ENCODE measurements at places on chromosomes 6 and 20.

DNA sequence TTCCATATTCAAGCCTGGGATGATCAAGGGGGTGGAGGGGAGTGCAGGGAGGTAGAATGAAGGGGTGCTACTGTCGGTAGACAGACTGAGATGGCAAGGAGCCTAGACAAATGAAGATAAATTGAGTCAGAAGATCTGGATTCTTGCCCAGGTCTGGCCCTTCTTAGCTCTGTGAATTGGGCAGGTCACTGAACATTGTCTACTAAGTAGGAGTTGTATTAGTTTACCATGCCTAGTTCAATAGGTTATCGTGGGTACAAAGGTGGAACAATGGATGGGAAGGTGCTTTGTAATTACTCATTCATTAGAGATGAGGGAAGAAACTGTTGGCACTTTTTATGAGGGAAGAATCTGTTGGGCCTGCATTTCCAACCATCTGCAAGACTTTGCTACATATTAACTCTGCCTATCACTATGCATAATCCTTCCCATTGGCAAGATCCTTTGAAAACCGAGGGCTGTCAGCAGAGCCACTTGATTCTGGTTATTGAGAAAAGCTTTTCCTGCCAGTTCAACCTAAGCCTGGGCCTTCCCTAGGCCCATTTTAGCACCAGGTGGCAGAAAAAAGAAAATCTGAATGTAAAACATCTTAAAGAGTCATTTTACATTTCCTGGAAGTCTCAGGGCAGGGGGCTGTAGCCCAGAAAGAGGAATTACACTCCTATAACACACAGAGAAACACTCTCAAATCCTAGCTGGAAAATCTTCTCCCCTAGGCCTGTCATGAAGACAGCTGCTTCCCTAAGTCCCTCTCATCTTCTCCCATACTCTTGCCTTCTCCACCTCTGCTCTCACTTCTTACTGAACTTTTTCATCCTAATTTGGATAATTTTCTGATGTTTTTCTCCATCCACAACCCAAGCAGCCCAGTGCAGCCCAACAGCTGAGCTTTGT, 103.5 kb downstream of the CD24 start:
- no peak for DNase-seq

- no peak for DNase-seq
These were observed 75.7 kb upstream of the QKI start for GRCh38 chr6:163338671-163339405.

DNA sequence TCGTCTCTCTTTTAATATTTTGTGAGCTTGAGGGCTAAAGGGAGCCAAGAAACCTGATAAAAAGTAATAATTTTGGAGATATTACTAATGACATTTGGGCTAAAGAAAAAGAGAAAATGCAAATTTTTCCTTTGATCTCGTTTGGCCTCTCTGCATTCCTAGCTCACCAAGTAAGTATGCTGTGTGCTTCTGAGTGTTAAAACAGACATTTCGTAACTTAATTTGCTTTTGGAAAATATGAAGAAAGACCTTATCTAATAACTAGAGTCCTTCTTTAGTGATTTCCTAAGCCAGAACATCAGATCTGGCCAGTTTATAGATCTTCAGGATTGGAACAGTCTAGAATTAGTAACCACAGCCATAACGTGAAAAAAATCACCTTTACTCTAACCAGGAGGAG, 872.9 kb upstream of the SLC35B3 start:
- DNase-seq: no peak

DNA sequence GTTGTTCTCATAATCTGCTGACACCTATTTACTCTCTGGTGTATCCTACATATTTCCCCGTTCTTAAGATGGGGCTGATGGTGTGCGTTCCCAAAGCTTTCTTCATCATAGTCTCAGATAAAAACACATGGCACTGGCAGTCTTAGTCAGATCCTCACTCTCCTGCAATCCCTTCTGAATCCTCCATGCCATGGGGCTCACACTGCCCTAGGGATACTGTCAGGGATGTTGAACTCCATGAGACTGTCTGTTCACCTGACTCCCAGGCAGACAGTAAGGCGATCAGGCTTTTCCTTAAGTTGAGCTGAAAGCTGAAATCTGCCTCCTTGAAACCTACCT, 76.0 kb downstream of the SLX4IP start:
- DNase-seq: no peak

GRCh38 chr6:39330476-39330875, 8.0 kb upstream of the KCNK16 start:
- no peak for DNase-seq

DNA sequence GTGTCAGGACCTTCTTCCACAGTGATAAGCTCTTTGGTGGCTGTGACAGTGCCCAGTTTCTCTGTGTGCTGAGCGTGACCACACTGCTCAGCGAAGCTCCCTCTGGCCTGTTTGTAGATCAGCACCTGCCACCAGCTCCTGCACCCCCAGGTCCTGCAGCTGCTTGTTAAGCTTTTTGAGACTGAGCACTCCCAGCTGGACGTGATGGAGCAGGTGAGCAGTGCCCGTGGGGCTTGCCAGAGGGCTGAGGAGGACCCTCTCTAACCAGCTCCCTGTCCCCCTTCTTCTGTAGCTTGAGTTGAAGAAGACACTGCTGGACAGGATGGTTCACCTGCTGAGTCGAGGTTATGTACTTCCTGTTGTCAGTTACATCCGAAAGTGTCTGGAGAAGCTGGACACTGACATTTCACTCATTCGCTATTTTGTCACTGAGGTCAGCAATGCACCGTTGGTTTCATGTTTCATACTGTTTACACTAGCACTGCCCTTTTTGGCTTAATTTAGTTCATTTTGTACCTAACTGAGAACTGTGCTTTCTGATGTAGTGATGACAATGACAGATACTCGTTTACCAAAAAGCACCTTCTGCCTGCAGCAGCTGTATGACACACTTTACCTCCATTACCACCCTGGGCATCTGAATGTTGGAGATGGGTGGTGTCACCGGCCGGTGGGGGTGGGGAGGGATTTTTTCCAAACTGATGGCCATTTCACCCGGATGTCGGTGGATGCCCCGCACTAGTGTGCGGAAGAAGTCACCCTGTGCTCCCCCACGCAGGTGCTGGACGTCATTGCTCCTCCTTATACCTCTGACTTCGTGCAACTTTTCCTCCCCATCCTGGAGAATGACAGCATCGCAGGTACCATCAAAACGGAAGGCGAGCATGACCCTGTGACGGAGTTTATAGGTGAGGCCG, 12.5 kb downstream of the NELFCD start:
- peak; percentile 67 for DNase-seq

All from coronary artery (tissue), 2 donors.